Adipocyte (in vitro differentiated cells): ENCODE measurements at places on chromosomes 2 and 18.

DNA sequence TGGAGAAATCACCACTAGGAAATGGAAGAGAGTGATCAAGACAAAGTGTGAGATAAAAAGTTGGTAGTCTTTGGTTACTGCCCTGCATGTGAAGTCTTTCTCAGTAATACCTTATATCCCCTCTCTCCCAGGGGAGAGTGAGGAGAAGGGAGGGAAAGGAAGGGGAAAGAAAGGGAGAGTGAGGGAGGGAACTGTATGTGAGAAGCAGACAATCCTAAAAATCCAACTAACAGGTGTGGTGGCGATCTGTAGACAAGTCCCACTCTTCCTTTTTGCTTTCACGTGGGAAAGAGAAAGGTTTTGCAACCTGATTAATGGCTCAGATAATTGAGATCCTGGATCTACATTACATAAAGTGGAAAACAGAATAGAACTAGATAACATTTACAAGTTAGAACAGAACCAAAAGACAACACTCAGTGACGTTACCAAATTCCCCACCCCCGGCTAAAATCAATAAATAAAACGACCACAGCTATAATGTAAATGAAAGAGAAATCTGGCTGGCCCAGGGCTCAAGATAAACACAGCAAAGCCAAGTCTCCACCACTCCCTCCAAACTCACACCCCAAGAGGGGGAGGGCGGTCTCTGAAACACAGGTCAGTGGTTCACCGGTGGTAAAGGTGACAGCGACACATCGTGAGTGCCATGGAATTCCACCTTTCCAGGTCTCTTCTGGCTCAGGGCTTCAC lies 10.0 kb upstream of the APCDD1 start:
- DNase-seq = no peak

GRCh38 chr2:97784953-97785352 lies 71.6 kb downstream of the ZAP70 start:
- DNase-seq = no peak

- no peak for DNase-seq
Observed at GRCh38 chr2:95057535-95058370, 32.2 kb downstream of the MAL start.

GRCh38 chr2:195595825-195596224 lies 61.2 kb upstream of the SLC39A10 start:
- no peak for DNase-seq

GRCh38 chr18:68283834-68284233 lies 431.1 kb downstream of the TMX3 start:
- DNase-seq = no peak

GRCh38 chr2:31411771-31412170 lies 2.8 kb downstream of the XDH start:
- DNase-seq = no peak

DNA sequence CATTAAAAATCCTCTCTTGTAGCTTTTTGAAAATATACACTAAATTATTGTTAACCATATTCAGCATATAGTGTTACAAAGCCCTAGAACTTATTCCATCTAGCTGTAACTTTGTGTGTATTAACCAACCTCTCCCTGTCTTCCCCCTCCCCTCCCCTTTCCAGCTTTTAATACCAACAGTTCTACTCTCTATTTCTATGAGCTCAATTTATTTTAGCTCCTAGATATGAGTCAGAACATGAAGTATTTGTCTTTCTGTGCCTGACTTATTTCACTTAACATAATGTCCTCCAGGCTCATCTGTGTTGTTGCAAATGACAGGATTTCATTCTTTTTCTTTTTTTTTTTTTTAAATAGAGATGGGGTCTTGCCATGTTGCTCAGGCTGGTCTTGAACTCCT lies 45.1 kb downstream of the GPD2 start:
- peak; percentile 43 for DNase-seq

DNA sequence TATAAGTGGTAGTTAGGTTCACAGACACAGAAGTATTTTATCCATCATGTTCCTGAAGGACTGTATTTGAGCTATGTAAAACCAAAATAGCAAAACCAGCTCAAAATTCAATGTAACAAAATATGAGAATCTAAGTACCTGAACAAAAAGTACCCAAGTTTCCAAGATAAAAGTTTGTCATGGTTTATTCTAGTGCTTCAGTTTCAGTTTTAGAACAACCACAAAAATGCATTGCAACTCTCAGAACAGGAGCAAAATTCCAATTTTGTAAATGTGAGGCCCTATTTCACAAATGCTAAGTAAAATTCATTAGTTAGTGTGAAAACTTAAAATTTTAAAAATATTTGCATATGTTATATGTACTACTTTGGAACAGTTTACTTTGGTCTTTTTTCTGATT lies 5.0 kb upstream of the ALPK2 start:
- peak; percentile 52 for DNase-seq

DNA sequence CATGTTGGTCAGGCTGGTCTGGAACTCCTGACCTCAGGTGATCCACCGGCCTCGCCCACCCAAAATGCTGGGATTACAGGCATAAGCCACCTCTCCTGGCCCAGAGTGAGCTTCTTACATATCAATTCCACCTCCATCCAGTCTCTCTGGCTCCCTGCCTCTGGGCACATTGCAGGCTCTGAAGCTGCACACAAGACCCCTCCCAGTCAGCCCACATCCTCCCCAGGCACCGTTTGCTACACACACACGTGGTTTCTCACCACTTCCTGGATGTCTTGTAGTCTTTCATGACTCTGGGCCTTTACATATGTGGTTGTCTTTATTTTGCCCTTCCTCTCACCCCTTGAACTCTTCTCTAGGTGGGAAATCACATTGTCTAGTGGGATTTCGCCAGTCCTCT lies 64.0 kb upstream of the CABLES1 start:
- no peak for DNase-seq

DNA sequence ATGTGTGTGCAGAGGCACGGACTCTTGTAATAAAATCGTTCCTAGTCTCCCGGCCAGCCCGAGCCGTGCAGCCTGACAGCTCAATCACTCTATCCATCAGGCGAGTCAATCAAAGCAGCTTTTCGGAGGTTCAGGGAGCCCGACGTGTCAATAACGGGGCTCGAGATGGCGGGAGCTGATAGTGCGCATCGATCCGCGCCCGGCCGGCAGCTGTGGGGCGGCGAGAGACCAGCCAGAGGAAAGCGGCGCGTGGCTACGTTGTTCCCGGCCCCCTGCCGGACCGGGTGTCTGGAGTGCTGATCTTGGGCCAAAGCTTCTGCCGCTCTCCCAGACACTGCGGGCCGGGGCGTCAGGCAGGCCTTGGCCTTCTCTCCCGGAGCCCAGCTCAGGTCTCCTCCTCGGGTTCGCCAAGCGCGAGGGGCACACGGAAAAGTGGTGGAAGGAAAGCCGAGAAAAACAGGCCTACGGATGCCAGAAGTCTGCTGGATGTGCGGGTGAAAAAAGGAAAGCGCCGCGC lies 2.4 kb downstream of the EN1 start:
- DNase-seq = no peak

- DNase-seq = no peak
Observed at GRCh38 chr18:74695170-74695569, 97.5 kb downstream of the ZNF407 start.

DNA sequence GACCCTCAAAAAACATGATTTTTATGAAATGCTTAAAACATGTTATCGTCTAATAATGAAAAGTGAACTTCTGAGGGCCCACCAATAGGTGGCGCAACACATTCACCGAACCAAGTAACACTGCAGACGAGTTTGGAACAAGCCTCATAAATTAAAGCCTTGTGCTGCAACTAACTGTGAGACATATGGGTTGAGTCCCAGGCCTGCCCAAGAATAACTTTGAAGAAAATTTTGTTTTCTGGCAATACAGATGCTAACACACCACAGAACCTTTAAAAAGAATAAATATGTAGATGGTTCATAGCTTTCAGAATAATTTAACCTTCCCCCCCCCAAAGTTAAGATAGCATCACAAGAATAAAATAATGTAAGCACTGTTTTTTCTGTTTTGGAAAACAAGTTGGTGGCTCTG lies 285.9 kb downstream of the RNF144A start:
- peak; percentile 90 for DNase-seq

DNA sequence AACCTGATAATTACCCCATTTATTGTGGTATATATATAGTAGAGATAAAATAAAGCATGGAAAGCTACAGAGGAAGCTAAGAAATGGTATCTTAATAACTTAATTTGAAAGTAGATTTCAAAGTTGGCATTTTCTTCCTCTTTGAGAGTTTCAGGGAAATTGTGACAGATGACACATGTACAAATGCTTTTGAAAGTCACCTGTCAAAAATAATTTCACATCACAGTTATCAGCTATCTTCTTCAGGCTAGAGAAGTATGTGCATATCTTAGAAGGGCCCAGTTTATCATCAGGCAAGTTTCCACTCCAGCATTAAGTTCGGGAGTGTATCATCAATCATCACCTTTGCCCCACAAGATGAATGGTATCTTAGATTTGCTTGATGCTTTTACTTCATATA lies 457.9 kb downstream of the LRRTM4 start:
- DNase-seq = no peak

DNA sequence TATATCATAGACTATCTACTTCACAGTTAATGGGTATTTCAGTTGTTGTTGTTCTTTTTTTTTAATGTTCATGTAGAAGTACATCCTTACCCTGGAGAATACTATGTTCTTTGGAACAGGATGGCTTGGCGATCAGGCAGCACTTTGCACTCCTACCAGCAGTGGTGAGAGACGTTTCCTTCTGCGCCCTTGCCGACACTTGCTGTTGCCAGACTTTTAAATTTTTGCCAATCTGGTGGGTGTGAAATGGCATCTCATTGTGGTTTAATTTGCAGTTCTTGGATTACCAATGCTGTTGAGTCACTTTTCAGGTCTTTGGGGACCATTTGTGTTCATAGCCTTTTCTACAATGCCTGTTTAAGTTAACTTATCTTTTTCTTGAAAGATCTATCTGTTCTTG lies 197.3 kb downstream of the SH3RF3 start:
- no peak for DNase-seq

DNA sequence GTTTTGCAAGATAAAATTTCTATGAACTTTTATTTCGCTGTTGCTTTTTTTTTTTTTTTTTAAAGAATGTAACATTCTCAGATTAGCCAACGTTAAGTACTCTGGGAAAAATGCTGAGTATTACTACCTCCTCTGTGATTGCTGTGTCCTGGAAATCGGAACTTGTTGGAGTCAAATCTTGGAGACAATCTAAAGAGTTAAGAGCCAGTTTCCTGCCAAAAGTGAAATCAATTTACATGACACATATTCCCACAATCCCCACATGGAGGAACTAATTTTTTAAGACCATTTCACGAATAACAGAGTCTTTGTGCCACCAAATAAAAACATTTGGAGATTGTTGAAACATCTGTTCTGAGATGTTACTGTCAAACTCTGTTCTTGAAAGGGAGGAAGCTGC lies 127.8 kb downstream of the MEP1B start:
- peak; percentile 61 for DNase-seq

DNA sequence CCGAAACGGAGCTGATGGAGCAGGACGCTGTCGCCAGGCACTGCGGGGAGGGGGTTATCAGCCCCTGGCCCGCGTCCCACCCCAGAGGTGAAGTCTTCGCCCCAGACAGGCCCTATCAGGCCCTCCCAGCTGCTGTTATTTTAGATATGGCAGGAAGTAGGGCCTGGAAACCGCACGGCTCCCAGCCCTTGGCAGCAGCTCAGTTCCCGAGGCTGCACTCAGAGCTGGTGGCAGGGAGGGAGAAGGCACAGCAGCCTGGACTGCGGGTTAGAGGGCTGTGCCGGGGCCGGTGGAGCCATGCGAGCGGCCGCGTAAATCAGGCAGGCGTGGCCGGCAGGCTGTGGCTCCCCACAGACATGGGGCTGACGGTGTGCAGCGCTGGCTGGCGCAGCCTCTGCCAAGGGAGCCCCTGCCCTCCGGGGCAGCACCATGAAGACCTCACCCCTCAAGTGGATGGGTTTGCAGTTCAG lies 111.4 kb downstream of the NFATC1 start:
- DNase-seq = no peak

DNA sequence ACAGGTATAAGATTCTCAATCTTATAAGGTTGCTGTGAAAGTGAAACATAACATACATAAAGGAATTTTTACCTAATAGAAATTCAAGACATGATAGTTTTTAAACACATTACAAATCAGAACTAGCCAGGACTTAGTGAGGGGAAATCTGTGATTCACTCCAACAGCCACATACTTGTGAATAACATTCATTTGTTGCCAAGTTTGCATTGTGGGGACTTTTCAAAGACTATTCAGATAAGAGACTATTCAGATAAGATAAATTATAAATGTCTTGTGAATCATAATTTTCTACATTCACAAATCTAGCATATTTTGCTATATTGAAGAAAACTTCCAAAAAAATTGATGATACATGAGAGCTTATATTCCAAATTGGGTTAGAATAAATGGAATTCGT lies 345.3 kb upstream of the CDH20 start:
- peak; percentile 12 for DNase-seq

DNA sequence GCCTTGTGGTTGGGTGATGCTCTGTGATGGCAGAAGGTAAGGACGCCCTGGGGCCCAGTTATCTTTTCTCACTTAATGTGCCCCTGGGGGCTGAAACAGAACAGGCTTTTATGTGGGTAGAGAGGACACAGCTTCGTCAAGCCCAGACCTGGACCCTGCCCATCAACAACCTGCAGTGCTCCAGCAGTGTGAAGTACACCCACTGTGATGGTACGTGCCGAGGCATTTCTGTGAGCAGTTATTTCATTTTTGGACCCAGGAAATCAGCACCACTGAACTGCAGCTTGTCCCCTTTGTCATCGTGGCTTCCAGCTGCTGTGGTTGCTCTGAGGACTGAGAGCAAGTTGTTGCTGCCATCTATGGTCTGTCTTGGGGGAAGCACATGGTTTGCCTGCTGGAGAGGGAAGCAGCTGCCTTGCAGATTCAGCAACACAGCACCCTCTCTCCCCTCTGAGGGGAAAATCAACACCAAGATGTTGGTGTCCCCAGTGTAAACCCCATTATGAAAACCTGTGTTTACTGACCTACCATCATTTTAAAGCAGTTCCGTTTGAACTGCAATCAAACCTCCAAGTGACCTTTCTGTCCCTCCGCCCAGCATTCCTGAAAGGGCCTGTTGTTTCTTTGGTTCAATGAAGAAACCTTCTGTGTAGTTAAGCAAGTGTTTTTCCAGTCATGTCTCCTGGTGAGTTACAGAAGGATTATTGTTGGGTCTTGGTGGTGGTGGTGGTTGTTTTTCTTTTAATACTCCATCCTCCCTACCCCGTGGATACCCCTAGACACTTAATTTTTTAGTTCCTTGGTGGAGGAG lies 158.2 kb downstream of the MGAT5 start:
- DNase-seq = peak; percentile 88

GRCh38 chr2:215418064-215418963 lies 17.6 kb downstream of the FN1 start:
- DNase-seq = no peak

DNA sequence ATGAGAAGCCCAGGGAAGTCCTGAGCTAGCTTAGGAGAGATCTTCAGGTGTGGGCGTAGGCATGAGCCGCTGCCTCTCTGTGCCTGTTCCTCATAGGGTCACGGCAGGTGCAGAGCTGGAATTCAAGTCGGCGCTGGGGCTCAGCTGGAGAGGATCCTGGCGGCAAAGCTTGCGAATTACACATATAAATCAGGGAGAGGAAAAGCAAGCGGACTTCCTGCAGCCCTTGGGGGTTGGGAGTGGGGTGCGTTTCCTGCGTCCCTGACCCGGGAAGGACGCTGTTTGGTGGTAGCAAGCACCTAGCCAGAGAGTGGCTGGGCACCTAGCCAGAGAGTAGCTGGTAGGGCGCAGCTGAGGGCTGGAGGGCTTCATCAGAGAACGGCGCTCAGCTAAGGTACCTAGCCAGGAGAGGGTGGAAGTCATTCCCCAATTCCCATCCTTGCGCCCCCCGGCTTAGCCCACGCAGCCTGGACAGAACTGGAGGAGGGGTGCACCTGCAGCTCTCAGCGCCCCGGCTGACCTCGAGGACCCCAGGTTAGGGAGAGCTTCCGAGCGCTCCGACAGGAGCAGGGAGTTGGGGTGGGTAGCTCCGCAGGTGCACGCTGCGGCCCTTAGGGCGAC lies 459 bp upstream of the EFR3B start:
- DNase-seq = peak; percentile 70
